ENCODE measurements at places on chromosomes 5 and 9.

GRCh38 chr5:140253985-140254384 is 48.9 kb downstream of the PFDN1 start:
- DNase-seq, result no peak

DNA sequence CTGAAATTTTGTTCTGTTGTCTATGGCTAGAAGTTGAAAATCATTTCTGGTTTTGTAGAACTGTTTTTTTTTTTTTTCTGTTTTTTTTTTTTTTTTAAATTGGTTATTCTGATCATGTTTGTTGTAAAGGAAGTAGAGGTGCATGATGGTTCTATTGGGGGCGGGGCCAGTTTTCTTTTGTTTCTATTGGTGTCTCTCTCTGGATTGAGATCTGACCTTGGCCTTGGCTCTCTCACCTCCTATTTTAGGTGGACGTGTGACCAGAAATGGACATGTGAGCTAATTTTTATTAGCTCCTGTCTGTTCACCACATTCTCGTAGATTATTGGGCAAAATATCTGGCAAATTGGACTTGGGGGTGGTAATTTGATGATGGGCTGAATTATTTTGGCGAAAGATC is 3.2 kb downstream of the ZNF618 start:
- DNase-seq, result no peak

GRCh38 chr5:157535042-157535865 is 40.3 kb downstream of the ADAM19 start:
- no peak for DNase-seq

GRCh38 chr5:40224421-40224820 is 455.3 kb upstream of the PTGER4 start:
- DNase-seq, result no peak

DNA sequence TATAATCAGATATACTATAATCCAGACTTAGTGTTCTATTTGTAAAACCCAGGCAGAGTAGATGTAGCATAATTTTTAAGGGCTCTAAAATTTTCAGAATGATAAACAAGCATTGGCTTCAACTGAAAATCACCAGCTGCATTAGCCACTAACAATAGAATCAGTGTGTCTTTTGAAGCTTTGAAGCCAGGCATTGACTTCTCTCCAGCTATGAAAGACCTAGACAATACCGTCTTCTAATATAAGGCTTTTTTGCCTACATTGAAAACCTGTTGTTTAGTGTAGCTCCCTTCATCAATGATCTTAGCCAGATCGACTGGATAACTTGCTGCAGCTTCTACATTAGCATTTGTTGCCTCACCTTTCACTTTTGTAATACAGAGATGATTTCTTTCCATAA is 1877.3 kb upstream of the ACO1 start:
- DNase-seq, result no peak

DNA sequence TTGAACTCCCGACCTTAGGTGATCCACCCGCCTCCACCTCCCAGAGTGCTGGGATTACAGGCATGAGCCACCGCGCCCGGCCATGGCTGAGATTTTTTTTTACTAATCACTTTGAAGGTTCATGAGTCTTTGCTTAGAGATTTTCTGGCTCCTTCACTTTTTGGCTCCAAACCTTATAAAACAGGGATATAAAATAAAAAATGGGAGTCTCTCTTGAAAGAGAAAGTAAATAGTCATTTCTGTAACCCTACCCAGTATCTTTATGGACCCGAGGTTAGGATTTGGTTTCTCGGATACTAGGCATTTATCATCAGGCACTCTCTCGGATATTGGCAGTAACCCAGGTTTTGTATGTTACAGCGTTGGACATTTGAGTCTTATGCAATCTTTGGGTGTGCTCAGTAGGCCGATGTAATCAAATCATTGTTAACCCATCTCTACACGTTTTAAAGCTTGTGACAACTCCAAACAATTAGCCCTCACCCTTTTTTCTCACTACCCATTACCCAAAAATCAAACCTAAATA is 25.3 kb downstream of the STXBP1 start:
- DNase-seq, result no peak

GRCh38 chr5:64206653-64207052 is 41.0 kb downstream of the RNF180 start:
- DNase-seq, result no peak

DNA sequence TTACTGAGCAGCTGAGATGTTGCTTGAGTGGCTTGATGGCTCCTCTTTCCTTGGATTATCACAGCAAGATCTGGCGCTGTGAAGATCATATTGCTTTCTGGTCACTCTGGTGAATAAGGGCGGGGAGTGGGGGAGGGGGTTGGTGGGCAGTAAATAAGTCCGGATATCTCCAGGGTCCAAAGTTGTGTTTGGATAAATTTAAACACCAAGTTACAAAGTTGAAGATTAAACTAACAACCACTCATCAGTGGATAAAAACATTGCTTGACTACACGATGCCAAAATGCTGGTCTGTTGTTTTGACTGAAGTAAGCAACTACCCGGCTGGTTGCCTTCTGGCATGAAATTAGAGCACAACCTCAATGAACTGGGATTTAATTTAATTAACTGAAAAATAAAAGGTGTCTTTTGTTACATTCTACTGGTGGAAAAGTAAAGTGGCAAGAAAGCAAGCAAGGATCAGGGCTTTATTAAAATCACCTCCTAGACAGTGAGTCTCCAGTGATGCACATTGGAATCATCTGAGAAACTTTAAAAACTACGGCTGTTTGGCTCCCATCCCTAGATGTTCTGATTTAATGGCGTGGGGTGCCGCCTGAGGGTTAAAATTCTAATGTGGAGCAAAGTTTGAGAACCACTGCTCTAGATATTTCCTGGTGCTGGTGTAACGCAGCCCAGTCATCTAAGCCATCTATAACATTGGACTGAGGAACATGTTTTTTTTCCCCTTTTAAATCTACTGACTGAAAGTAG is 86.7 kb upstream of the AGXT2 start:
- no peak for DNase-seq

GRCh38 chr5:1479581-1480188 is 34.4 kb upstream of the SLC6A3 start:
- no peak for DNase-seq

DNA sequence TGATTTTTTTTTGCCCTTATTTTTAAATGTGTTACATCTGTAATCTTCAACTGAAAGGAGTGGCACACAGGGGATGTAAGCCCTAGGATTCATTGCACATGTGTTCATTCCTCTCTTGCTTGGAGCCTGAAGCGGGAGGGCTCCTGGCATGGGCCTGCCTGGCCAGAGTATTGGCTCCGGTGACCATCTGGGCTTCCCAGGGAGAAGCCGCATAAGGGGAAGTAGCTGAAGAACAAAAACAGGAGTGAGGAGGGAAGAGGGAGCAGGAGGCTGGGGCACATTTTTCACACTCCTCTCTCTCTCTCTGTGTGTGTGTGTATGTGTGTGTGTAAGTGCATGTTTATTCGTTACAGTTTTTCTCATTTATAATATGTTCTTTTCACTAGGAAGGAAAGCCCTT is 269.9 kb downstream of the PRR16 start:
- no peak for DNase-seq

- no peak for DNase-seq
Observed at GRCh38 chr5:117769877-117770276, 1195.3 kb upstream of the SEMA6A start.

DNA sequence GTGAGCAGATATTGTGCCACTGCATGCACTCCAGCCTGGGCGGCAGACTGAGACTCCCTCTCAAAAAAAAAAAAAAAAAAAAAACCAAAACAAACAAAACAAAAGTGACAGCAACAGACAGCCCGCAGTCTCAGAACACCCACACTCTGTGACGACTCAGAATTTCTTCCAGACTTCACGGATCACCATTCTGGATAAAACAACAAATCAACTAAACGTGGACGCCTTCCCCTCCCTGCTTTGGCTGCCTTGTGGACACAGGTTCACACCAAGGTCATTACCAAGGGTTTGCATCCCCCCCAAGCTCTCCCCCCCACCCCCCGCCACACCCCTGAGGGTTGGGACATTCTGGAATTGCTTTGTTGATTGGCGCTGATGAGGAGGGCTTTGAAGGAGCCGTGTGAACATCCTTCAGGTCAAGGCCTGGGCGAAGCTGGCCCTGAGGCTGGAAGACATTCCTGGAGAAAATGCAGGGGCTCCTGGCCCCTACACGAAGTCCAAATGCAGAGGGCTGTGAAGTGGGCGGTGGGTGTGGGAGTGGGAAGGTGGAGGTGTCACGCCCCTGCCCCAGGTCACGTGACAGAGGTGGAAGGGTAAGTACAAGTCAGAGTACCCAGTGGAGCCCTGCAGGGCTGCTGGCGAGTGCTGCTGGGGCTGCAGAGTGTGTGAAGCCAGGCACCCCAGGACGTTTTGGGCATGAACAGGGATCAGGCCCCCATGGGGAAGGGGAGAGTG is 10.1 kb downstream of the LCN10 start:
- DNase-seq, result no peak

- no peak for DNase-seq
Observed at GRCh38 chr5:137957948-137958347, 68.7 kb downstream of the PKD2L2 start.

DNA sequence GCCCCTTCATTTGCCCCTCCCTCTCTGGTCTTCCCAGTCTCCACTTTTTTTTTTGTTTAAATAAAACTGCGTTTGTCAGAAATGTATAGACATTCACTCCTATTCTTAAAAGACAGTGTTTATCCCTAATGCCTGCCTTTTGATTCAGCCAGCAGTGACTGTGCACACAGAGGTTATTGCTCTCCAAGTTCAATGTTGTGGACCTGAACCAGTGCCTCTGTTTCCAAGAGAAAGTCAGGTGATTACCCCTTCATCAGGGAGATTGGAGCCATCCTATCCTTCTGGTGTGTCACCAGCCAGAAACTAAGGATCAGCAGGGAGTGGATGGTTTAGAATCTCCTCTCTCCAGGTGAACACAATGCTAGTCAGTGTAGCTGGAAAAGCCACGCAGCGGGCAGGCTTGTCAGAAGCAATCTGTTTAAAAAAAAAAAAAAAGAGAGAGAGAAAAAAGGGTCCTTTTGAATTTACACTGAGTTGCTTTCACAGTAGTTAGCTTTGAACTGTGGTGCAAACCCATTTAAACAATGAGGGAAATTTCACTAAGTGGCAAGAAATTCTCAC is 167.5 kb upstream of the DMRT1 start:
- no peak for DNase-seq

DNA sequence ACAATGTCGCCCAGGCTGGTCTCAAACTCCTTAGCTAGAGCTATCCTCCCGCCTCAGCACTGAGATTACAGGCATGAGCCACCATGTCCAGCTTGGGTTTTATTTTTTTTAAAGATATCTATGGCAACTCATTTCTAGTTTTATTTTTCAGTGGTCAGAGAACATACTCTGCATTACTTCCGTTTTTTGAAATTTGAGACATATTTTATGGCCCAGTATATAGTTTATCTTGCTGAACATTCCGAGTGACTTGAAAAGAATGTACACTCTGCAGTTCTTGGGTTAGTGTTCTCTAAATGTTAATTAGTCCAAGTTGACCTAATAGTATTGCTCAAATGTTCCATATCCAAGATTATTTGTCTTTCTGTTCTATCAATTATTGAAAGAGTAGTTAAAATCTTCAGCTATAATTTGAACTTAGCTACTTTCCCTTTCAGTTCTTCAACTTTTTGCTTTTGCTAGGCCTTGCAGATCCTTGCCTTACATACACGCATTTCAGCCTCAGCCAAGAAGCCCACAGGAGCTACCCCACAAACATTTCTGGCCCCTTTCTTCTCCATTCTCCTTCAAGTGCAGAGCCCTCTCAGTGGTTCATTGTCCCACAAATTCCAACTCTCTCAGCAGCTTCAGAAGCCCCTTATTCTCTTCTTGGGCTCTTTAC is 22.3 kb upstream of the SNAPC3 start:
- DNase-seq, result no peak

DNA sequence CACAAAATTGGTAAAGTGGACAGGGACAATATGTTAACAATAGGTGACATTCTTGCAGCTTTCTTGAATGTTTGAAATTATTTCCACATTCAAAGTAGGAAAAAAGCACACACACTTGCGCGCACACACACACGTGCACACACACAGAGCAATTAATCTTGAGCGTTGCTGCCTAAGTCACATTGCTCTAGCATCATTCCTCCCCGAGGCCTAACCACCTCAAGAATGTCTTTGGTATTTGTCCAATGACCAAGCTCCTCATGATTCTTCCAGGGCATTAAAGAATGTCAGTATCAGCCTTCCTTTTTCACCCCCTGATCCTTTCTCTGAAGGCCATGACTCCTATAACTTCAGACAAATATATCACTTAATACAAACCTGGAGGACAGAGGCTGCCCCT is 198.1 kb downstream of the NPR3 start:
- no peak for DNase-seq

- DNase-seq, result no peak
Observed at GRCh38 chr5:4730279-4730678, 409.9 kb upstream of the ADAMTS16 start.

- no peak for DNase-seq
Observed at GRCh38 chr9:28155067-28155466, 581.8 kb upstream of the C9orf72 start.

DNA sequence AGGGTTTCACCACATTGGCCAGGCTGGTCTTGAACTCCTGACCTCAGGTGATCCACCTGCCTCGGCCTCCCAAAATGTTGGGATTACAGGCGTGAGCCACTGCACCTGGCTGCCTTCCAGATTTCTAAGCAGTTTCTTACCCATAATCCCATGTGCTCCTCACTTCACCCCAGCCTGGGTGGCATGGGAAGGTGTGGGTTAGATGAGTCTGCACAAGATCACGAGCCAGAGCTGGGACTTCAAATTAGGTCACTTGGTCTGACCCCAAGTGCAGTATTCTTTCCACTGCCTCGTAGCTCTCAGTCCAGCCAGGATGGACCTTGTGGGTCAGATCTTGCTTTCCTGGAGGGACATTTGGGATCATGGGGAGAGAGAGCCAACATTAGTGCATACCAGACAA is 37.5 kb upstream of the STRBP start:
- DNase-seq, result no peak

DNA sequence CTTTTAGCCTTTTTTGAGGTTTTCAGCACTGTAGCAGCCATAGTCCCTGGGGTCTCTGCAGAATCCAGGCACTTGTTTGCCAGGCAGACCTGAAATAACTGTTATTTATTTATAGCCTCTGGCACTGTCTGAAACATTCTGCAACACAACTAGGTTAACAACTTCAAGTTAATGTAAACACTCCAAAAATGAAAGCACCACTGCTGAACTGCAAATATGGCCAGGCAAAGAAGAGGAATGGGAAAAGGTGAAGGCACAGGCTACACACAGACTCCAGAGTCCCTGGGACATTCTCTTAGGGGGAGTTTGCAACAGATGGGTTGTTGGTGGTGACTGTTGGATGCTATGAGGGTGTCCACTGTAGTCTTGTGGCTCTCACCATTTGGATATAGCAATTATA is 369.0 kb downstream of the MAT2B start:
- DNase-seq, result no peak

DNA sequence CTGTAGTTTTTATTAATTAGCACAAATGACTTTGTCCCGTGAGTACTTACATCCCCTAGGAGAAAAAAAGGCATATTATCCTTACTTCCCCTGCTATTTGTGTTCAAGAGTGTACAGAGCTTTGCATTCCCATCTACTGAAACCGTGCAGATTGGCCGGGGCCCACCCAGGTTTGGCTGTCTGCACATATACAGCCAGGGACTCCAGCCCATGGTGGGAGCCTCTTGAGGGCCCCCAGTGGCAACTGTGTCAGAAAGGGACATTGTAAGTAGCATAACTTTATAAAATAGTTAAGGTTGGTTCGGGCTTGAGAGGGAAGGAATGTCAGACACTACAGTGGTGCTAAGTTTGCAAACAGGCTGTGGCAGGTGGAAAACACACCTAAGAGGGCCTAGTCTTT is 24.7 kb downstream of the PHF2 start:
- DNase-seq, result no peak

GRCh38 chr5:178272591-178272990 is 40.0 kb upstream of the PHYKPL start:
- DNase-seq, result no peak

Data from activated CD8-positive, alpha-beta memory T cell treated with anti-CD3 and anti-CD28 coated beads for 1 hour (primary cell).